ENCODE measurements at places on chromosomes 4 and X. TPM values are rescaled to one million over a fixed set of nuclear protein-coding genes. Genes with fewer than 3 reads are reported as not detected.

DNA sequence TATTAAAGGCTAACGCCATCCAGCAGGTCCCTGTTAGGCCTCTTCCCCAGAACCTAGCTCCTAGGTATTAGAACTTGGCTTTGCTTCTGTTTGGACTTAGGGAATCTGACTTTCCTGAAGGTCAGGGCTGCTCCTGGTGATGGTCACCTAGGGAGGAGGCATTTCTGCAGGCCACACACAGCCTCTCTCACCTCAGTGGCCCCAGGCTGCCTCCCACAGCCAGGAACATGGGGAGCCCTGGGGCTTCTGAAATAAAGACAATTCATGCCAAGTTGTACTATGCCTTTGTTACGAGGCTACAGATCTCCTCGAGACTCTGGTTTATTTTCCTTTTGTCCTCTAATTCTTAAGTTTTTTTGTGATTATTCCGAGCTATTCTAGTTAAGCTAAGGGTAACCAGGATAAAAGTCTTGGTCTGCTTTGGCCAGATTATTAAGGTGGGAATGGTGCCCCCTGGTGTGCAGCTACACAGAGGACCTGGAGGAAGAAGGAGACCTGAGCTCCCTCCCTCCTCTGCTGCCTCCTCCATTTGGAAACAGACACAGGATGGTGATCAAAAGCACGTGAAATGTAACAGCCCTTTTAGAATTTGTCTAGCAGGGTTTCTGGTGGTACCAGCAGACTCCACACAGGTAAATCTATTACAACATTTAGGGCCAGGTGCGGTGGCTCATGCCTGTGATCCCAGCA is 131.0 kb downstream of the DCLK2 start:
- H3K4me3 ChIP-seq, result no peak overlapping the region
- no peaks in the 10 kb centered on the region for H3K27me3 ChIP-seq
- DNase-seq, result no peak
- no peaks in the 10 kb centered on the region for H3K36me3 ChIP-seq
- H3K27ac ChIP-seq, result no peak overlapping the region

DNA sequence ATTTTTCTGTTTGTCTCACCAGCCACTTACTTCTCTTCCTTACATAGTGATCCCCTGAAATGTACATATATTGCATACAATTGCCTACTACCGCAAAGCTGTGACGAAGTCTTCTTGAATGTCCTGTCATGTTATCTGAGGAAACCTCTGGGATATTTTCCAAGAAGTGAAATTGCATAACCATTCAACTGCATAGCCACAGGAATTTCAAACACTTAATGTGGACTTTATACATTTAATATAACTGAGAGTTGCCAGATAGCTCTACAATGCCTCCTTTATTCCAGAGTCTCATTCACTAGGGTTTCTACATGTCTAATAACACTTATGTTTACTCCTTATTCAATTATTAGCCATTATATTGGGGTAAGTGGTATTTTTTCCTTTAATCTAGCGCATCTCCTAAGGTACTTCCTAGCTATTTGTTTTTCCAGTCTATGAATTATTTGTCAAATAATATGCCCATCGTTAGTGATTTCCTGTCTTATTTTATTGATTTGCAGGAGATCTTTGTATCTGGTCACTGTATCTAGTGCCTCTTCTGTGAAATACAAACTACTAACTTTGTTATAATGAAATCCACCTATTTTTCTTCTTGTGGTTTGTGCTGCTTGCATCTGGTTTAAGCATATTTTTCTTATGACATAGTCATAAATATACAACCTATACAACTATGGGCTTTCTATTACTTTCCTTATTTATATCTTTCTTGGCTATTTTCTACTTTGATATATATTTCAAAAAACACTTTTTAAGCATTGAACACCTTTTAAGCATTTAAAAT is 69.2 kb upstream of the GRID2 start:
- no peaks in the 10 kb centered on the region for H3K36me3 ChIP-seq
- H3K4me1 ChIP-seq, result no peaks in the 10 kb centered on the region
- no peak for DNase-seq
- H3K27me3 ChIP-seq, result no peaks in the 10 kb centered on the region
- H3K4me3 ChIP-seq, result no peak overlapping the region

DNA sequence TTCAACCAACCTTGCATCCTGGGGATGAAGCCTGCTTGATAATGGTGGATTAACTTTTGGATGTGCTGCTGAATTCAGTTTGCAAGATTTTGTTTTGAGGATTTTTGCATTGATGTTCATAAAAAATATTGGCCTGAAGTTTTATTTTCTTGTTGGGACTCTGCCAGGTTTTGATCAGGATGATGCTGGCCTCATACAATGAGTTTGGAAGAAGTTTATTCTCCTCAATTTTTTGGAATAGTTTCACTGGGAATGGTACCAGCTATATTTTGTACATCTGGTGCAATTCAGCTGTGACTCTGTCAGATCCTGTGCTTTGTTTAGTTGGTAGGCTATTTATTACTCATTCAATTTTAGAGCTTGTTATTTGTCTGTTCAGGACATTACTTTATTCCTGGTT is 340.3 kb upstream of the TRAM1L1 start:
- H3K27me3 ChIP-seq, result no peaks in the 10 kb centered on the region
- H3K4me1 ChIP-seq, result no peaks in the 10 kb centered on the region
- H3K36me3 ChIP-seq, result no peaks in the 10 kb centered on the region
- no peak overlapping the region for H3K27ac ChIP-seq

DNA sequence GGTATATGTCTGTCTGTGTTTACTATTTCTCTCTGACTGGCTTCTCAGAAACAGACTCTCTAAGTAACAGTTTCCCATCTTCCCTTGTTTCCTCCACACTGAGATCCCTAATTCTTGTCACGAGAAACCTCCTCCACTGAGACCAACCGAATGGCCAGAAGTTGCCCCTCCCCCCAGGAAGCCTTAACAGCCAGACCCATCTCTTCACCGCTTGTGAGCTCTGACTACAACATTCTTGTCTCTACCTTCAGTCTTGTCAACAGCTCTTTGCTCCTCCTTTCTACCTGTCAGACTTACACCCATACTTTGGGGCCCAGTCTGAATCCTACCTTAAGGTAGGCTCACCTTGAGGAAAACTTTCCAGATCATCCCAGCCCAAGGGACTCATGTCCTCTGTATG is 90.8 kb downstream of the NHSL2 start:
- H3K4me1 ChIP-seq, result no peaks in the 10 kb centered on the region
- no peaks in the 10 kb centered on the region for H3K27me3 ChIP-seq
- H3K27ac ChIP-seq, result no peak overlapping the region
- H3K4me3 ChIP-seq, result no peak overlapping the region
- H3K36me3 ChIP-seq, result no peaks in the 10 kb centered on the region

DNA sequence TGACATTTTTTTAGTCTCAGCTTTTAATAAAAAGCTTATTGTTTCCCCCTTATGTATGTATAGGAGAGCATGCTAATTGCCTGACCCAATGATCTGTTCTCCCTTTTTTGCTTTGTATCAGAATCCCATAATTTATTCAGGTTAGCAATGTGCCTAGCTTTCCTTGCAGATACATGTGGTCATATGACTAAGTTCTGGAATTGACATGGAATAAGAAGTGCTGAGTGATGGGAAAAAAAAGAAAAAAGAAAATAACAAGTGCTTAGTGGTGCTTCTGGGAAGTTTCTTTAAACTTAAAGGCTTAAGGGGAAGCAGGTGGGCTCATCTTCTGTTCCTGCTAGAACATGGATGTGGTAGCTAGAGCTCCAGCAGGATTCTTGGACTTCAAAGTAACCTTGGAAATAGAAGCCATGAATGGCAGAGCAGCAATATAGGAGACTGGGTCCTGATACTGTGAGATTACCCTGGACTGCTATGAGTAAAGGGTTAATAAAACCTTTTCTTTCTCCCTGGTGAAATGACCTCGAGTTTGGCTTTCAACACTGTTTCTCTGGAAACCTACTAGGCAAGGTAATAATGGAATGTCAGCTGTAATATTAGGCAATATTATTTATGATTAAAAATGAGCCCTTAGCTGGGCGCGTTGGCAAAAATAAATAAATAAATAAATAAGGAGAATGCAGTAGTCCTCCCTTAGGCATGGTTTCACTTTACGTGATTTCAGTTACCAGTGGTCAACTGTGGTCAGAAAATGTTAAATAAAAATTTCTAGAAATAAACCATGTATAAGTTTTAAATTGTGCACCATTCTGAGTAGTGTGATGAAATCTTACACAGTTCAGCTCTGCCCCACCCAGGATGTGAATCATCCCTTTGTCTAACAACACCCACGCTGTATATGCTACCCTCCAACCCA is 16.7 kb upstream of the RBM41 start:
- H3K36me3 ChIP-seq, result no peaks in the 10 kb centered on the region
- H3K4me3 ChIP-seq, result no peak overlapping the region
- no peaks in the 10 kb centered on the region for H3K27me3 ChIP-seq
- DNase-seq, result no peak
- no peaks in the 10 kb centered on the region for H3K4me1 ChIP-seq
- no peak overlapping the region for H3K27ac ChIP-seq

Gene HMX1
- total RNA-seq, result not detected

Gene TMEM175
- 20.2 TPM for total RNA-seq

Gene RASGEF1B
- 8.5 TPM for total RNA-seq

Gene EDA
- 14.9 TPM for total RNA-seq

Gene NUDT11
- total RNA-seq, result not detected
